Subcutaneous preadipocyte (primary cell): ENCODE measurements at places on chromosomes 6 and 20. TPM values are rescaled to one million over a fixed set of nuclear protein-coding genes. Genes with fewer than 3 reads are reported as not detected.

Gene ALDH8A1
- total RNA-seq, result 0.98 and 1.5 TPM in 2 replicates

Gene BYSL
- 24.6 and 28.9 TPM in 2 replicates for total RNA-seq

Gene GNMT
- not detected in 2 replicates for total RNA-seq

Gene RIPOR3
- 2.2 and 19.8 TPM in 2 replicates for total RNA-seq

Gene BMP5
- under 0.01 and 0.37 TPM in 2 replicates for total RNA-seq

Gene RAB44
- total RNA-seq, result under 0.01 TPM in 1 of 2 replicates, not detected in the other

Gene PAX1
- total RNA-seq, result not detected in 2 replicates

Gene TNNC2
- 0.73 TPM in 1 of 2 replicates, not detected in the other for total RNA-seq

Gene HEY2
- total RNA-seq, result not detected in 2 replicates

Gene SRSF6
- 43.7 and 62.9 TPM in 2 replicates for total RNA-seq

Gene MAP3K5
- 5.9 and 17.4 TPM in 2 replicates for total RNA-seq

Gene MOCS1
- total RNA-seq, result 11.8 and 12.5 TPM in 2 replicates

Gene KIF25
- not detected in 2 replicates for total RNA-seq

Gene ADGRF5
- 0.37 TPM in 1 of 2 replicates, not detected in the other for total RNA-seq

Gene KHDRBS2
- not detected in 2 replicates for total RNA-seq

Gene OR2J3
- total RNA-seq, result not detected in 2 replicates

Gene C20orf202
- total RNA-seq, result not detected in 2 replicates

Gene COL11A2
- under 0.01 and 0.20 TPM in 2 replicates for total RNA-seq

Gene CDH4
- under 0.01 and 2.5 TPM in 2 replicates for total RNA-seq

Gene DNAAF9
- 10.7 and 11.5 TPM in 2 replicates for total RNA-seq

Gene YIPF3
- total RNA-seq, result 62.8 and 68.0 TPM in 2 replicates

Gene AKAP12
- 133 and 254 TPM in 2 replicates for total RNA-seq

Gene TINAG
- total RNA-seq, result not detected in 2 replicates

Gene SIM1
- total RNA-seq, result 2.9 and 4.9 TPM in 2 replicates

Gene METTL24
- not detected in 2 replicates for total RNA-seq

Gene SIRPD
- total RNA-seq, result not detected in 2 replicates

Gene FABP7
- not detected in 2 replicates for total RNA-seq

Gene LAMA2
- total RNA-seq, result 30.3 and 64.7 TPM in 2 replicates

Gene DAAM2
- 0.59 and 1.1 TPM in 2 replicates for total RNA-seq

Gene PACSIN1
- not detected in 2 replicates for total RNA-seq

Gene RNF182
- 1.8 and 5.5 TPM in 2 replicates for total RNA-seq

Gene UBE3D
- 8.8 and 11.3 TPM in 2 replicates for total RNA-seq

Gene RSPO3
- total RNA-seq, result not detected in 2 replicates

Gene LGSN
- not detected in 2 replicates for total RNA-seq
